ENCODE measurements at places on chromosomes 4 and X.

- DNase-seq, result no peak
These were observed 71.5 kb upstream of the HPRT1 start for GRCh38 chrX:134388161-134389109.

DNA sequence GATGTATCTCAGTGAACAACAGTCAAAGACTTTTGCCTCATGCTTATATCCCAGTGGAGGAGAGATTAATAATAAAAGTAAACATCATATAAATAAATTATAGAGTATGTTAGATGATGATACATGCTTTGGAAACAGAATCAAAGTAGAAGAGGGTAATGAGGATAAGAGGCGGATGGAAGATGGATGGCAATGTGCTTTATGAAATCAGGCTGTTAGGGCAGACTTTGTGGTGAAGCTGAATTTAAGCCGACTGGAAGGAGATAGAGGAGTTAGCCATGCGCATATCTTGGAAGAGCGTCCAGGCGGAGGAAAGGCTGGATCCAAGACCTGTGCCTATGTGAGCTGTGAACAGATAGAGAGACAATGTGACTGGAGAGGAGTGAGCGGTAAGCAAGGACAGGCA lies 74.9 kb upstream of the GUCY1A1 start:
- DNase-seq, result no peak

- DNase-seq, result no peak
These were observed 3.8 kb upstream of the FBXW7 start for GRCh38 chr4:152539556-152540292.

GRCh38 chr4:24174602-24175001 lies 284.8 kb upstream of the PPARGC1A start:
- peak; percentile 33 for DNase-seq

DNA sequence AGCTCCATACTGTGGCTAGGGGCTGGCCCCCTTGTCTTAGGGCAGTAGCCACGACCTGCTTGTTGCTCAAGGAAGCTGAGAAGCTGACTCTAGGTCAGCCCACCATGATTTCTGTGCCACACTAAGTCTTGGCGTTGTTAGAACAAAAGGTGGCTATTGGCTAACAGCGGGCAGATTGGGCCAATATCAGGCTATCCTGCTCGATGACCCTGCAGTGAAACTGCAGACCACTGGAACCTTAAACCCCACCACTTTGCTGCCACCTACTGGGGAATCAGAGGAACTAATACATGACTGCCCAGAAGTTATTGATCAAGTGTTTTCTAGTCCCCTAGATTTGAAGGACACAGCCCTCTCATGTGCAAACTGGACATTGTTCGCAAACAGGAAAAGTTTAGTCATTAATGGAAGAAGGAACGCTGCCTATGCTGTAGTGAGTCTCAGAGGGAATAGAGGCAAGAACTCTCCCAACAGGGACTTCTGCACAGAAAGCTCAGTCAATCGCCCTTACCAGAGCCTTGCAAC lies 17.0 kb upstream of the PAPSS1 start:
- DNase-seq, result peak; percentile 58

DNA sequence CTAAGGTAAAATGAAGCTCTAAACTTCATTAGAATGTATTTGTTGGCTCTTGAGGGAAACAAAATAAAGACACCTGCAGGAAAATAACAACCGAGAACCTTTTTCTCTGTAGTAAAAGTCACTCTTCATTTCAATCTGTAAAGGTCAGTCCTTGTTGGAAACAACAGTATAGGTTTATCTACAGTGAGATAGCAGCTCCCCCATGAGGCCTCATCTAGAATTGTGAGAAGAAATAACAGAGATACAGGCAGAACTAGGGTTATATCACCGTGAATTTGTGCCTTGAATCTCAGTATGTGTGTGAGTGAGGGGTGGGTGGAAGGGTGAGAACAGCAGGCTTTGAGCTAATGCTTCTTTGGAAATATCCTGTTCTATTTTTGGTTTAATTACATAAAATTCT lies 107.8 kb upstream of the FMR1 start:
- peak; percentile 27 for DNase-seq

- no peak for DNase-seq
These were observed 589 bp upstream of the KIT start for GRCh38 chr4:54657185-54657550.

DNA sequence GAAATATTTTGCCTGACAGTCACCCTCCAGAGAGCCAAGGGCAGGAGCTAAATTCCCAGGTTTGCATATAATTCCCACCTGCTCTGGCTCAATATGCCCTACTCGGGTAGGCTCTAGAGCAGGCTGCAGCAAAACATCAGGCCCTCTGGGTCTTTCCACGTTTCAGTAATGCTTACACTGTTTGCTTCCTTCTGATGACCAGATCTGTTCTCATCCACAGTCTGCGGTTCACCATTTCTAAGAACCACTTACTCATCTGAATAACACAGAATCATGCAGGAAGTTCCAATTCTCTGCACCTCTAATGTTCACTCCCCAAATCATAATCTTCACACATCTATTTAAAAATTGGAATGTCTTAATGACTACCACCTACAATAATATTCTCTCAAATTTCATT lies 141.4 kb downstream of the PPP3CA start:
- DNase-seq, result peak; percentile 68

DNA sequence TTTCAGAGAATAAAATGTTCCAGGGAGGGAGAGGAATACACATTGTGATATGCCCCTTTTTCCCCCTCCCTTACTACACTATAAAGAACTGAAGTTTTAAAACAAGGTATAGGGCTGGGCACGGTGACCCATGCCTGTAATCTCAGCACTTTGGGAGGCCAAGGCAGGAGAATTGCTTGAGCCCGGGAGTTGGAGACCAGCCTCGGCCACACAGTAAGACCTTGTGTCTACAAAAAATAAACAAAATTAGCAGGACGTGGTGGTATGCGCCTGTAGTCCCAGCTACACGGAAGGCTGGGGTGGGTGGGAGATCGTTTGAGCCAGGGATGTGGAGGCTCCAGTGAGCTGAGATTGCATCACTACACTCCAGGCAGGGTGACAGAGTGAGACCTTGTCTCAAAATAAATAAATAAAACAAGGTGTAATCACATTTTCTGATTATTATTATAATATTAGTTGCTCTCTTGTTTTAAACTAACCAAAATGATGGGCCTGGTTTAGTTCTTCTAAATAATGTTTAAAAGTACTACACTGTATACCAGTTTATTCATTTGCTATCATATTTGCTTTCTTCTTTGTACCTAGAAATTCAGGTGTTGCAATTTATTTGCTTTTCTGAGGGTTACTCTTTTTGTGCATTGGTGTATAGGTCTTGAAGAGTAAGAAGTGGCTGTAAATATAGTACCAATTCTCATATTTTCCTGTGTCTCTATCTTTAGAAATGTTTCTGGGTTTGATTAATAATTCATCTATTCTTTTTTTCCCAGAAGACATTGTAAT lies 8.8 kb downstream of the TBC1D8B start:
- DNase-seq, result no peak

GRCh38 chr4:150078579-150079080 lies 385 bp downstream of the DCLK2 start:
- peak; percentile 82 for DNase-seq

GRCh38 chr4:85968945-85969819 lies 390.7 kb downstream of the MAPK10 start:
- peak; percentile 86 for DNase-seq

- DNase-seq, result peak; percentile 80
These were observed 40.2 kb upstream of the SULT1B1 start for GRCh38 chr4:69800599-69800998.

DNA sequence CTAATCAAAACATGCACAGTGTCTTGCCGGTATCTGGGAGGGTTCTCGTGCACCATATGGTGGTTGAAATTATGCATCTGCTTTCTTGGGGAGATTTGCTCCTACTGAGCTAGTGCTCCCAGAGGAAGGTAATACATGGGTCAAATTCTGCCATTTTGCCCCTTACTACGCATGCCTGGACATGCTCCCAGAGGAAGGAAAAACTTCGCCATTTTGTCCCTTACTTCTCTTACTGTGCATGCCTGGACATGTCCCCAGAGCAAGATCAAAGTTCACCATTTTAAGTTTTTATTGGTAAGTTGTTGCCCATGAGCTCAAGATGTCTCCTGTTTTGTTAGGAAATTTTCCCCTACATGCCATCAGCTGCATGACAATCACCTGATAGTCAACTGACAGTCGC lies 252.1 kb upstream of the KLHL4 start:
- no peak for DNase-seq

GRCh38 chr4:185232370-185232769 lies 23.0 kb downstream of the SNX25 start:
- DNase-seq, result peak; percentile 50

DNA sequence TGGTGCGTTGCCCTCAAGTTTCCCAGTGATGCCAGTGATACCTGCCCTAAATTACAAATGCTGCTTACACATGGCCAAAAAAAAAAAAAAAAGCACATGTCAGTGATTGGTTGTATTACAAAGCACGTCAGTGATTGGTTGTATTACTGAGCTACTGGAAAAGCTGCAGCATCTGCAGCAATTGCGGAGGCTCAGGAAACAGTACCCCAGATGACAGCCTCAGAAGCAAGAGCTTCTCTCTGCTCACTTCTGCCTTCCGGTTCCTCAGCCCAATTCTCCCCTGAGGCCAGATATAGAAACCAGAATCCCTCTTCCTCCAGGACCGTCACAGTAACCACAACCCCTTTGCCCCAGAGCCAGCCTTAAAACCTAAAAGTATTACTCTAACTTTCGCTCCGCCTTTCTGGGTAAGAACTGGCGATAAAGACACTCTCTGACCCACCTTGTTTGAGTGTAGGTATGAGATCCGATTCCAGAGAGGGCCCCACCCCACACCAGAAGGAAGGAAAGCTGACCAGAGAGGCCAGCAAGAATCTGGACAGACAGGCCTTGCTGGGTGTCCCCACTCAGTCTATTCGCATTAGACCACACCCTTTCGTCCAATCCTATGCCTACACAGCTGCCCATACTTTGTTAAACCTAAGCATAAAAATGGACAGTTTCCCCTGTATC lies 85.0 kb upstream of the SORBS2 start:
- no peak for DNase-seq

GRCh38 chr4:7193030-7193958 lies 956 bp downstream of the SORCS2 start:
- peak; percentile 50 for DNase-seq

DNA sequence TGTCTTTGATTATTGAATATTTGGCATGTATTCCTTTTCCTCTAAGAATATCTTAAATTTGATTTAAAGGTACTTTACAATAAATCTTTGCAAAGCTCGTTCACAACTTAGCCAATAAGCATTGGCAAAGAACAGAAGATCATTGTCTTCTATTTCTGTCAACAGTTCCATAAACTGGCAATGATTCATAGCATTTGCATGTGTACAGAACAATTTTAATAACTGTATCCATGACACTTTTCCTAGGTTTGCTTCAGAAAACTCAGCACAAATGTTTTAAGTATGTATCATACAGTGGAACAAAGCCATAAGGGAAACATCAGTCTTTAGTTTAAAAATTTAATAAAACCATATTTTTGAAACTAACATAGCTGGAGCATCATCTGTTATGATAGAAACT lies 462.7 kb upstream of the RPS6KA3 start:
- DNase-seq, result peak; percentile 73

- DNase-seq, result no peak
These were observed 260.6 kb downstream of the EVC2 start for GRCh38 chr4:5447755-5448154.

DNA sequence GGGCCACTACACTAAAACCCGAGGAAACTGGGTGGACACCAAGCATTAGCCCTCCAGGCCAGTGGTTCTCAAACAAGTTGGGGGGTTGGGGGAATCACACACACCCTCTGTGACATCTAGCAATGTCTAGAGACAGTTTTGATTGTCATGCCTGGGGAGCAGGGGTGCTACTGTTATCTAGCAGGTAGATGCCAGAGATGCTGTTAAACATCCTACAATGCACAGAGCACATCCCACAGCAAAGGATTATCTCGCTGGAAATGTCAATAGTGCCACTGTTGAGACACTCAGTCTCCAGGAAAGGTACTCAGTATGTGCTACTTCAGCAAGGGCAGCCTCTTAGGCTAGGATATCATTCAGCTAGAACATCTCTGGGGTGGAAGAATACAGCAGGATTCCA lies 1.3 kb downstream of the SMC1A start:
- DNase-seq, result no peak

DNA sequence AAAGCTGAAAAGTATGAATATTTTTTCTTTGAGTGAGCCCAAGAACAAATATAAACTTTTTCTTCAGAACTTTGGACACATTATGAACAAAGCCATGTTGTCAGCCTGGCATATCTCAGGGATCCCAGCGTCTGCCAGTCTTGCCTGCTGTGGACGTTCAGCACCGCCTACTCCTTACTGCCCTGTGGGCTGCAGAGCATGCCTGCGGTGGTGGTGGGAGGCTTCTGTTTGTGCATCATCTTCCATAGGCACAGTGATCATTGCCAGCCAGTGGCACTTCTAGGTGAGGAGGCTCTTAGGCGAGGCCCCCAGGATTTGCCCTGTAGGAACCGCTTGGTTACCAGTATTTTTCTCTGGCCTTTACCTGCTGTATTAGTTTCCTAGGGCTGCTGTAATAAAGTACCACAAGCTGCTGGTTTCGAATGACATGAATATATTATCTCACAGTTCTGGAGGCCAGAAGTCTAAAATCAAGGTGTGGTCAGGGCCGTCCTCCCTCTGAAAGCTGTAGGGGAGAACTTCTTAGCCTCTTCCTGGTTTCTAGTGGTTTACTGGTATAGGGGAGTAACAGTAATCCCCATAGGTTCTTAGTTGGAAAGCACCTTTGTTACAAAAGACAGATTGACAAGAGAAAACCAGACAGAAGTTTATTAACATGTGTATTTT lies 15.4 kb downstream of the ANXA3 start:
- peak; percentile 11 for DNase-seq

GRCh38 chrX:42129022-42129940 lies 205.9 kb upstream of the CASK start:
- no peak for DNase-seq

DNA sequence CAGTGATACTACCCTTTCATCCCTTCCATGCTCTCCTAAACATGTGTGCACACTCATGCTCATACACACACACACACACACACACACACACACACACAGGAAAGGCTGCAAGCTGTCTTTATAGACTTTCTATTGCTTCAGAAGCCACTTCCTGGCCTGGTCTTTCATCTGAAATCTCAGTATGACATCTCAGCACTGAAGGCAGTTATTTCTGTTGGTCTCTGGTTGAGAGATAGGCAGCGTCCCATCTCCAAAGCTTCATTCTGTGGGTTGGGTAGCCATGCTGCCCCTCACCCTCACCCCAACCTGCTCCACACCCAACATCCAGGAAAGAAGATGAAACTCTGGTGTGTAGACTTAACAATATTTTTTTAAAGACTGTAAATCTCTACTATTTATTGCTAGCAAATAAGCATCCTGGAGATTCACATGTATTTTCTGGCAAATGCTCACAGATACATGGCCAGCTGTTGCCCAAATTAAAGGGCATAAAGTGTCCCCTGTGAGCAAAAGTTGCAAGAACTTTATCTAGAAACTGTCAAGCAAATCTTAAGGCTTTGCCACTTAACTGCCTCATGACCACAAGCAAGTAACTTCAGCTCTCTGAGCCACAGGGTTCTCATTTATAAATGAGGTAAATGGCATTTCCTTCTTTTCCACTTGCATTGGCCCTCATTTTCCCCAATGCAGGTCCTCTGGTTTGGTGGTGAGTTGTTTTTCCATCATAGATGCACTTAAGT lies 189.8 kb upstream of the AFF2 start:
- no peak for DNase-seq
